ENCODE measurements at places on chromosomes 16 and 17. TPM values are rescaled to one million over a fixed set of nuclear protein-coding genes. Genes with fewer than 3 reads are reported as not detected.

The KRT33B gene
- 0.05 TPM for total RNA-seq

The TERB1 gene
- not detected for total RNA-seq

The CDH15 gene
- total RNA-seq: 0.15 TPM

The ATMIN gene
- 30.0 TPM for total RNA-seq

The MARVELD3 gene
- 0.22 TPM for total RNA-seq

The ATF7IP2 gene
- total RNA-seq: 12.1 TPM

The CPHXL2 gene
- not detected for total RNA-seq

The TNFSF13 gene
- 1.9 TPM for total RNA-seq

The C16orf89 gene
- total RNA-seq: not detected

The ALDH3A2 gene
- total RNA-seq: 161 TPM

The TRIM16 gene
- 258 TPM for total RNA-seq

The SPN gene
- total RNA-seq: not detected

The CCL13 gene
- total RNA-seq: not detected

The MT1G gene
- not detected for total RNA-seq

The GDPD3 gene
- 2.2 TPM for total RNA-seq

The PEMT gene
- total RNA-seq: 46.8 TPM

The SLC16A11 gene
- not detected for total RNA-seq

The CES5A gene
- total RNA-seq: not detected

The JMJD8 gene
- total RNA-seq: 68.3 TPM

The ZACN gene
- total RNA-seq: 0.45 TPM

The ANKRD40CL gene
- total RNA-seq: not detected

The OR1A1 gene
- not detected for total RNA-seq

The METRNL gene
- total RNA-seq: 21.0 TPM

The NPW gene
- 1.5 TPM for total RNA-seq

The GINS3 gene
- 22.7 TPM for total RNA-seq

The TIGD7 gene
- total RNA-seq: 0.86 TPM

The SMIM36 gene
- not detected for total RNA-seq

The COPS3 gene
- total RNA-seq: 144 TPM

The TP53I13 gene
- total RNA-seq: 64.0 TPM

The CIAO2B gene
- 173 TPM for total RNA-seq

The MMP28 gene
- total RNA-seq: 3.6 TPM

The WDR90 gene
- 24.6 TPM for total RNA-seq

The PLEKHH3 gene
- total RNA-seq: 11.4 TPM

The TEKT5 gene
- not detected for total RNA-seq

The C17orf107 gene
- total RNA-seq: 0.30 TPM

The GTF3C1 gene
- total RNA-seq: 73.5 TPM

The HSD17B1 gene
- 1.7 TPM for total RNA-seq

The PIK3R5 gene
- 0.18 TPM for total RNA-seq

The MPO gene
- not detected for total RNA-seq

The CRHR1 gene
- total RNA-seq: 0.27 TPM

The GAA gene
- total RNA-seq: 55.7 TPM

The LUC7L gene
- total RNA-seq: 55.7 TPM

The PLXDC1 gene
- total RNA-seq: 0.20 TPM

The CDK5R1 gene
- total RNA-seq: 3.2 TPM

The KRTAP2-3 gene
- total RNA-seq: not detected

The DPEP2 gene
- total RNA-seq: not detected

The PDILT gene
- not detected for total RNA-seq

The CCDC200 gene
- total RNA-seq: not detected

The CDRT15 gene
- total RNA-seq: not detected
